ENCODE measurements at places on chromosomes 1 and 21.

DNA sequence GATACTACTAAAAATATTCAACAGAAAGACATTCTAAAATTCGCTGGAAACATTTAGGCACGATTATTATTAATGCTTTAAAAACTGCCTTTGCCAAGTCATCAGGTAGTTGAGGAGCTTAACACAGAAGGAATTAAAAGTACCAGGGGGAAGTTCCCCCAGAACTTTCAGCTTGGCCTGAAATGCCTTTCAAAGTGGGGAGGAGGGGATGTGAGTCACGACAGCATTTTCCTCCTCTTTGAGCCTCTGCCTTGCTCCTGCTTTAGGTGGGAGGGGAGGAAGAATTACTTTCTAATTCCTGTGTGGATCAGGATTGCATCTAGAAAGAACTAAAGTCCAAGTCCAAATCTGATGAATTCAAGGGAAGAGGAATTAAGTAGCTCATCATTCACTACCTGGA, 183.7 kb downstream of the CLIC6 start:
- H3K4me1 ChIP-seq, result peaks cover 26% of the 10 kb centered on the region
- H3K27me3 ChIP-seq, result no peaks in the 10 kb centered on the region
- no peak overlapping the region for H3K27ac ChIP-seq
- peaks cover 73% of the 10 kb centered on the region for H3K36me3 ChIP-seq

DNA sequence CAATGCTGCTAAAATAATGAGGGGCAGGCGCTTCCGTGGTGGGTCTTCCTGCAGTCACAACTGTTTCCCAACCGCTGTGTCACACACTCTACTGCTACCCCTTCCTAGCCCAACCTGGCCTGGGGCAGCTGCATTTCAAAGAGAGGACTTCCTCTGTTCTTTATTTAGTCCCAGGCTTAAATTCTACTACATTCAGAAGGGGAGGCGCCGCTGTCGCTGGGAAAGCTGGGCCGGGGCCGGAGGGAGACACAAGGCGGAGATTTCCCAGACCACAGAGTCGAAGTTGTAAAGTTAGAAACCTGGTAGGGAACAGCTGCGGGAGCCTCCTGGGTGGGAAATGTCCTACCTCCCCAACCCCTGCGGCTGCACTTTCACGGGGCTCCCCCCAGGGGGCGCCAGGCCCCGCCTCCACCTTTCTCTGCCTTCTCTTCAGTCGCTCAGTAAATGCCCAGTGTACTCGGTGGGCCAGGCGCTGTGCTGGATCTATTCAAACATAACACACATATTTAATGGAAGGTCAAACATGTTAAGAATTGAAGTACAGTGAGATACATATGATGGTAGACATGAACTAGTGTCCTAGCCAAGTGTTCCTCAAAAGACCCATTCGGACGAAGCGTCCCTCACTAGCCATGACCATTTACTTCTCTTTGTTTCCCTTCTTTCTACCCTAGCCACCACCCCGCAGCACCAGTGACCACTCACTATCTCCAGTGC, 23.1 kb downstream of the DYRK3 start:
- H3K27me3 ChIP-seq, result peaks cover 32% of the 10 kb centered on the region
- peaks cover 23% of the 10 kb centered on the region for H3K4me1 ChIP-seq
- no peaks in the 10 kb centered on the region for H3K36me3 ChIP-seq
- peak; percentile 57 for ATAC-seq
- no peak overlapping the region for H3K27ac ChIP-seq

DNA sequence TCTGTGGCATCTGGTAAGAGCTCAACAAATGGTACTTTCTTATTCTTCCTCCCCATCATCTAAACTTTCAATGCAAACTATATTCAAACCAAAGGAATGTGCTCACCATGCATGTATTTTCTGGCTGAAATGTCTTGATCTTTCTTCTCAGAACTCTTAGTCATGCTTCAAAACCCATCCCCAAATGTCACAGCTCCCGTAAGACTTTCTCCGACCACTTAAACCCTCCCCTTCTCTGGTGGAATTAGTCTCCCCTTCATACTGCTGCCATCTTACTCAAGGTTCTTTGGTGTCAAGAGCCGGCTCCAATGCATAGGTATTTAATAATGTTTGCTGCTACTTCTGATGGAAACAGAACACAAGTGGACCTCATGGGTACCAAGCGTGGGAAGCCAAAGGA, 538.1 kb downstream of the MATN1 start:
- H3K36me3 ChIP-seq, result no peaks in the 10 kb centered on the region
- H3K27me3 ChIP-seq, result peaks cover 20% of the 10 kb centered on the region
- H3K4me1 ChIP-seq, result no peaks in the 10 kb centered on the region
- H3K4me3 ChIP-seq, result no peak overlapping the region
- H3K27ac ChIP-seq, result no peak overlapping the region

DNA sequence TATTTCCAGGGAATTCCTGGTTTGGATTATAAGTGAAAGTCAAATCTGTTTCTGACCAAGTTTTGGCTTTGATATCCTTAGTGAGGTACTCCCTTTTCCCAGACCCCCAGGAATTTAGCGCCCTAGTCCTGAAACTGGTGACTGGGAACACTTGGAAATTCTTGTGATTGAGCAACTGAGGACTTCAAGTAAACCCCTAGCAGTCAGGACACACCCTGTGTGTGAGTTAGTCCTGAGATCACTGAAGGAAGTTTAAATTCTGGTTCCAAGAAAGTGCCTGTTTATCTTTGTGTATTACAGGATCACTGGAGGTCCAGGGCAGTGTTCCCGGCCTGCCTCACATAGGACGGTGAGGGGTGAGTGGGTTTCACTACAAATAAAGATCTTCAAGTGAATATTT, 95.1 kb upstream of the F3 start:
- H3K4me3 ChIP-seq, result no peak overlapping the region
- H3K27ac ChIP-seq, result no peak overlapping the region
- no peak for ATAC-seq
- no peaks in the 10 kb centered on the region for H3K36me3 ChIP-seq
- no peaks in the 10 kb centered on the region for H3K4me1 ChIP-seq
- H3K27me3 ChIP-seq, result peaks cover 9% of the 10 kb centered on the region

DNA sequence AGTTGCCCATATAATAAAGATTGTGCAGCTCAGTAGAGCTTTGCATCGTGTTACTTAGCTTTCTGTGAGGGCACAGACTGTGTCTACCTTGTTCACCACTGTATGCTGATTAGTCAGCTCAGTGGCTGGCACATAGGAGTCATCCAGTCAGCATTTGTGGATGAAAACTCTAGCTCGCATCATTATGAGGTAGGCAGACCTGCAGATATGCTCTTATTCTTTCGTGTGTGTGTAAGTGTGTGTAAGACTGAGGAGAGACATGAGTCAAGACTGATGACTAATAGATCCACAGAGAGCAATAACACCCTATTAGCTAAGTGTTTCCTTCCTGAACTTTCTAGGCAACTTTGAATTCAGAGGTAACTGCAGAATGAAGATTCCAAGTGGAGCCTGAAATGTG, 17.1 kb downstream of the TTF2 start:
- no peaks in the 10 kb centered on the region for H3K4me1 ChIP-seq
- no peak overlapping the region for H3K27ac ChIP-seq

- H3K4me1 ChIP-seq, result no peaks in the 10 kb centered on the region
- no peak overlapping the region for H3K27ac ChIP-seq
- no peaks in the 10 kb centered on the region for H3K27me3 ChIP-seq
- no peak overlapping the region for H3K4me3 ChIP-seq
- no peaks in the 10 kb centered on the region for H3K36me3 ChIP-seq
- no peak for ATAC-seq
Measured at GRCh38 chr1:28830814-28831213, 18.8 kb downstream of the OPRD1 start.

- H3K4me3 ChIP-seq, result no peak overlapping the region
- H3K4me1 ChIP-seq, result peaks cover 17% of the 10 kb centered on the region
- no peaks in the 10 kb centered on the region for H3K27me3 ChIP-seq
- peaks cover 19% of the 10 kb centered on the region for H3K36me3 ChIP-seq
- peak overlapping the region; percentile 30 for H3K27ac ChIP-seq
Measured at GRCh38 chr1:202596638-202597037, 113.6 kb downstream of the SYT2 start.

DNA sequence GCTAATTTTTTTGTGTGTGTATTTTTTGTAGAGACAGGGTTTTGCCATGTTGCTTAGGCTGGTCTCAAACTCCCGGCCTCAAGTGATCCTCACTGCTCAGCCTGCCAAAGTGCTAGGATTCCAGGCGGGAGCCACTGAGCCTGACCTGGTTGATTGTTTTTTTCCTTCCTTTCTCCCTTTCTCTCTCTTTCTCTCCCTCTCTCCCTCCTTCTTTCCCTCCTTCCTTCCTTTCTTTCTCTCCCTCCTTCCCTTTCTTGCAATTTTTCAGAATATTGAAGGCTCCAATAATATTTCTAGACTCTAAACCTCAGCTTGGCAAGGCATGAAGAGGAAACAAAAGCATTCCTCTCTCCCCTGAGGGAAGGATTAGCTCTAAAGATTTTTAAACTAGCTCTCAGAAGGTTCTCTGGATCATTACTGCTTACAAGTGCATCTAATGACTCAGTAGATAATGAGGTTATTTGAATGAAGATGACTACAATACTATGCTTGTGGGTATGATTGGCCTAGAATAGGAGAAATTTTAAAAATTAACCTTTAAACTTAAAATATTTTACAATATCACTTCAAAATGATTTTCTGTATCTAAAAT, 68.5 kb upstream of the GADD45A start:
- H3K36me3 ChIP-seq, result no peaks in the 10 kb centered on the region
- no peak overlapping the region for H3K27ac ChIP-seq
- peaks cover 33% of the 10 kb centered on the region for H3K27me3 ChIP-seq

Measured in stimulated activated memory B cell treated with anti-CD40 and anti-IgM and Interleukin-4, amounts not matched to agents 10 μg/mL and 1 μg/mL and 100 μg/mL, for 72 hours (primary cell).